Diencephalon (tissue), 1 donor: ENCODE measurements at places on chromosomes 3 and 15. TPM values are rescaled to one million over a fixed set of nuclear protein-coding genes. Genes with fewer than 3 reads are reported as not detected.

The CMTM8 gene
- 1.4 TPM for total RNA-seq

The NPAP1 gene
- 0.69 TPM for total RNA-seq

The PDE12 gene
- total RNA-seq, result 19.6 TPM

The INSYN1 gene
- 36.0 TPM for total RNA-seq

The MOBP gene
- 0.92 TPM for total RNA-seq

The PP2D1 gene
- total RNA-seq, result not detected

The MME gene
- total RNA-seq, result 9.7 TPM

The ATP13A4 gene
- total RNA-seq, result 30.7 TPM

The TMEM39A gene
- 13.4 TPM for total RNA-seq

The CHRNA3 gene
- total RNA-seq, result 4.8 TPM

The CPNE9 gene
- total RNA-seq, result 12.7 TPM

The FGF7 gene
- 0.69 TPM for total RNA-seq

The KY gene
- 1.6 TPM for total RNA-seq

The GLDN gene
- 5.3 TPM for total RNA-seq

The SH2D7 gene
- total RNA-seq, result not detected

The CFAP44 gene
- total RNA-seq, result 20.3 TPM

The ZNF774 gene
- total RNA-seq, result 8.3 TPM

The SAXO2 gene
- 14.8 TPM for total RNA-seq

The ST6GAL1 gene
- total RNA-seq, result 27.0 TPM

The RETNLB gene
- not detected for total RNA-seq

The ZNF80 gene
- 0.23 TPM for total RNA-seq

The BNC1 gene
- not detected for total RNA-seq

The DUOXA2 gene
- total RNA-seq, result not detected

The ST3GAL6 gene
- total RNA-seq, result 10.6 TPM

The MYEF2 gene
- 140 TPM for total RNA-seq
